ENCODE measurements at places on chromosomes 5 and 9.

DNA sequence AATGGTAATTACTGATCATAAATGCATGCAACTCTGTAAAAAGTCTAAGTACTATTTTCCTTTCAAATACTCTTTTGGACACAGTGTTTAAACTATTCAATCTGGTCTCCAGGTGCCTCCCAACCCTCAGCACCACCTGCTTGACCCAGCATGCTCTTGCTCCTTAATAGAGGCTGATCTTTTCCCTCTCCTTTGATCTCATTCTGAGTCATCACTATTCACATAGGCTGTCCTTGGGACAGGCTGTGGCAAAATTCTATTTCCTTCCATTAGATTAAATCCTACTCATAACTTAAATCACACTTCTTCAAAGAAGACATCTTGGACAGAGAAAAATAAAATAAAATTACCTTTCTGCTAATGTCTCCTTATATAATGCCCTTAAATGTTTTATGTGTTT, 199.4 kb upstream of the ST8SIA4 start:
- DNase-seq: peak; percentile 20

DNA sequence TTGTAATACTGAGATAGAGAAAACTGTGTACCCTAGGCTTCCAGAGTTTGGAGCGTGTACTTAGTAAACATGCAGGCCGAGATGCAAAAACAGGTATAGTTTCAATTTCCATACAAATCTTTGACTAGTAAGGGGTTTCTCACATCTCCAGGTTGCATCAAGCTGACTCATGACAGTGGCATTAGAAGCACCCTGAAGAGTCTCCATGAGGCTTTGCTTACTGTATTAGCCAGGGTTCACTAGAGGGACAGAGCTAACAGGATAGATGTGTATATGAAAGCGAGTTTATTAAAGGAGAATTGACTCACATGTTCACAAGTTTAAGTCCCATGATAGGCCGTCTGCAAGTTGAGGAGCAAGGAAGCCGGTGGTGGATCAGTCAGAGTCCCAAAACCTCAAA, 275.3 kb upstream of the CDH6 start:
- peak; percentile 95 for DNase-seq

GRCh38 chr5:73950912-73951430, 325.0 kb downstream of the ARHGEF28 start:
- DNase-seq: no peak

- DNase-seq: peak; percentile 81
Measured at GRCh38 chr5:145681686-145682085, 153.5 kb downstream of the PRELID2 start.

DNA sequence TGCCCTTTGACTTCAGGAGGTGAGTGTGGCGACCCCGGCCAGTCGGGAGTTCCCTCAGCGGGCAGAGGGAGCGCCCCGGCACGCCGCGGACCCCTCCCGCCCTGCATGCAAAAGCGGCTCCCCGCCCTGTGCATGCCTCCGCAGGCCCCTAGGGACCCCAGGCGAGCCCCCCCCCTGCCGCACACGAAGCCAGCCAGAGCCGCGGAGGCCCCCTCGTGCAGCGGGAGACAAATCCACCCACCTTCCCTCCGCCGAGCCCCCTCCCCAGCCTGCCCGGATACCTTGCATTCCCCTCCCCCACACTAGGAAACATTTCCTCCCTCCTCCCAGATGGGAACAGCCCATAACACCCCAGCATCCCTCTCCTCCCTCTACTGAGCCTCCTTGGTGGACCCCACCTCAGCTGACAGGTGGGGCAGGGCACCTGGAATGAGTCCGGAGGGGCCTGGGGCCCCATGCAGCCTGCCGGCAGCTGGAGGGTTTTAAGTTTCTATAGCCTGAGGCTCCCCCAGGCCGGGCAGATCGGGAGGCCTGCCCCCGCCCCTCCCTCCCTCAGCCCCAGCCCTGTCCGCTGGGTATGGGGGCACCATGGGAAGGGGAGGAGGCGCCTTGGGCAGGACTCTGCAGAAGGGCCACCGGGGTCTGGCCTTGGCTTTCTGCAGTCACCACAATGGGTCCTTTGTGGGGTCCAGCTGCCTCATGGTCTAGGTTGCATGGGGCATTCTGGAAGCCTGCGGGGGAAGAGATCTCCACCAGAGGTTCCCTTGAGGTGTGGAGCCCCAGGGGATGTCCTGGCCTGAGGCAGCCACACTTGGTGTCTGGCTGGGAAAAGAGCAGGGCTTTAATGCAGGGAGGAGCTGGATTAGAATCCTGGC, 601 bp downstream of the ERGIC1 start:
- DNase-seq: no peak

DNA sequence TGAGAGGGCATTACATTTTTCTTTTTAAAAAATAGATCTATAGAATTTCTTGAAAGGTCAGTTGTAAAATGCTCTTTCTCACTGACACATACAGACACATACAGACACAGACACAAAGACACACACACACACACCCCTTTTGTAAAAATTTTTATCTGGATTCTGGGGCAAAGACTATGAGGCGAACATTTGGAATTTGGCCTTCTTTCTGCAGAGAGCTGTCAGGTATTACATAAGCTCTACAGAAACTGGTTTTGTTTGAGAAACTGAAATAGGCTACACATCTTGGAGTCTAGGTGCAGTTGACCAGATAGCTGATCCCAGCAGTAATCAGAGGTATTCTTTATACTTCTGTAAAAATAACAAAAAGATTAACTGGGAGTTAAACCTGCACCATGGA, 315.9 kb upstream of the RPS23 start:
- peak; percentile 36 for DNase-seq

- DNase-seq: peak; percentile 10
Measured at GRCh38 chr5:137361280-137361679, 137.8 kb downstream of the SPOCK1 start.

GRCh38 chr5:176529741-176530141, 7.5 kb downstream of the RNF44 start:
- DNase-seq: no peak

DNA sequence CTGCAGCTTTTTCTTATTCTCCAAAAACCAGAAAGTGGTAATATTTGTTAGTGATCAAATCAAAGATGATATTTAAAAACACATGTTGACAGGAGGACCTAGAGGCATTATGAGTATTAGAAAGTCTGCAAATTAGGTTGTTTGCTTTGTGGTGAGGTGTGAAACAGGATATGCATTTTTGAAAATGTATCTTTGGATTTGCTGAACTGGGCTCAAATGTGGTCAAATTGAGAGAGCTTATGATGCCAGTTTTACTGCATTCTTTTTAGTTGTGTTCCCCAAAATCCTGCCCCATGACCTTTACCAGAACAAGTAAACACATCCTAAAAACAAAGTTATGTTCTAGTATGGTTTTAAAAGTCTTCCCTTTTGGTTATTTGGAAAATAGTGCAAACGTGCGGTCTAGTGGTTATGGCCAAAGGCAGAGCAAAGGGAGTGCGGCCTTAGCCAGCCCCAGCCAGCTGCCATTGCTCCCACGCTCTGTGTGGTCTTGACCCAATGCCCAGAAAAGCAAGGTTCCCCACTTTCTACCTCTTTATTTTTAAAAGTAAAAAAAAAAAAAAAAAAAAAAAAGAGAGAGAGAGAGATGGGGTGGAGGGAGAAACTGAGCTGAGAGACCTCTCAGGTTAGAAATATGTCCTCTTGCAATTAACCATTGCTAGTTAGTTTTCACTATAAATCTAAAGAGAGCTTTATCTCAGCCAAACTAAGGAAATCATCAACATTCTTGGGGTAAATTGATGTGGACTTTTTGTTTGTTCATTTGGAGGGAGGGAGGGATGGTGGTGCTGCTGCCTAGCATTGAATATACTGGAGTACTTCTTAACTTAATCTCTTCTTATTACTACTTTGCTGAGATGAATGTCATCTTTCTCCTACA, 176.6 kb downstream of the ARHGAP26 start:
- DNase-seq: no peak

- peak; percentile 57 for DNase-seq
Measured at GRCh38 chr5:93583768-93584595, 960 bp downstream of the NR2F1 start.

DNA sequence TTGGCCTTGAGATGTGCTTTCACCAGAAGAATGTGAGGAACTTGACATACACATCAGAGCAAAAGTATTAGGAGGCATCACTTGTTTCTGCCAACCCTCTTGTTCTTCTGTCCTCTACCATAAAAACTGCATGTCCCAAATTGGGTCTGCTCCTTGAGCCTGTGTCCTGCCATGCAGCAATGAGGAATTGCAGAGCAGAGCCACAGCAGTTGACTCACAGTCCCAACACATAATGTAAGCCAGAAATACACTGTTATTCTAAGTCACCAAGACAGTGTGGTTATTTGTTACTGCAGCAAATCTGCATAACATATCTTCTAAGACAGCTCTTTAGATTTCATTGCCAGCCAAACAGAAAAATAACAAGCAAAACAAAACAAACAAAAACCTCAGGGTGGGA, 598.2 kb downstream of the PRELID2 start:
- DNase-seq: no peak

- peak; percentile 63 for DNase-seq
Measured at GRCh38 chr9:95264954-95265615, 52.4 kb downstream of the FANCC start.

- peak; percentile 96 for DNase-seq
Measured at GRCh38 chr5:128538250-128539037, 399 bp upstream of the FBN2 start.

DNA sequence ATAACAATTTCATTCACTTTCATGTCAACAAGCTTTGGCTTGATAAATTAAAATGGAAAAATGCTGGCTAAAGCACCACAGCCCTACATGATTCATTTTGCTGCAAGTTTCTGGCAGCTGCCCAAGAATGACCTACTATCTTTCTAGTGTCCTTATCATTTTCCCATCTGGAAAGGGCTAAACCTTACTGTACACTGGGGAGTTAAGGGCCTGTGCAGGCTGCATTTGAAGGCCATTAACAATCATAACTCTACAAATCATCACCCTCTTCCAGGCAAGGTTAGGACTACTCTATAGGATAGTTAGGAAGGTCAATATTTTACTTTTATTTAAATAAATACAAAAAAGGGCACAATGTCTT, 579.7 kb upstream of the ZNF608 start:
- peak; percentile 89 for DNase-seq

DNA sequence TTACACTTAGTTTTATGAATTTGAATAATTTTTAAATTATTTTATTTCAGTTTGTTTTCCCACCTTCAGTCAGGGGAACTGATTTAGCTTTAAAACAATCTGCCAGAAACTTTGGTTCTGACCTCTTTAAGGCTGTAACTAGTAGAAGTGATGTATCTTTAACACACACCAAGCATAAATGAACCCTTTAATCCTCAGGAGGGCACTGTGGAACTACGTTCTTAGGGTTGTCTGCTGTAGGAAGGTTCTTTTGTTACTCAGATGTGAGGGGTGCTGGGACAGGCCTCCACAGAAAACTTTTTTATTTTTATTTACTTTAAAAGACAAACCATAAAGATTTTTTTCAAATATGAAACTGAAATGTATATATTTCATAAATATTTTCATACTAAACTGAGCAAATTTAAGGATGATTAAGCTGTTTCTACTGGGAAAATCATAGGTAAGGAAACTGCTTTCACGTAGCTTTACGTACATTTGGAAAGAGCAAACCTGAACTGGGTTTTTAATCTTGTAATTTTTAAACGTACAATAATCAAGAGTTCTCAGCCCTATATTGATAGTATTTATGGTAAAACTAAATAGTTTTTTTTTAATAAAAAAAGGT, 5.3 kb downstream of the KLF4 start:
- peak; percentile 80 for DNase-seq

DNA sequence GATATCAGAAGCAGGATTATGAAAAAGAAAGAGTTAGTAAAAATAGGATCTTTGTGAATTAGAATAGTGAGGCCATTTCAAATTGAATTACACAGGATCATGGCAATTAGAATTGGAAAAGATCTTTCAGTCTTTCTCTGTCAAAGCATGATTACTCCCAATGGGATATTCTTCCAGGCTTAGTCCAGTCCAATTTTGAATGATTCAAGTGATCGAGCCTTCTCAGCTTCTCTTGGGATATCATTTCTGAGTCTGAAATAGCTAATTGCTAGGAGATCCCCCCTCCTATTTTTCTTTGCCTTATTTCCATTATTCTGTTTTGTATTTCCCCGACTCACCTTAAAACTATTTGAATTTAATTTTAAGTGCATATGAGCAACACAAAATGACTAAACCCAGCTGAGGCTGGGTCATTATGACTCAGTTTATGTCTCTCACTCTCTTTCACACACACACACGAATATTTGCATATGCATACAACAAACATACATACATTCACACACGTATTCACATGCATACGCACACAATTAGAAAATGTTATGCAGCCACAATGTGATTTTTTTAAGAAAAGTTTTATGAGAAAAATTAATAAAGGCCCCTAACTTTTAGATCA, 34.8 kb upstream of the EFNA5 start:
- DNase-seq: peak; percentile 47

DNA sequence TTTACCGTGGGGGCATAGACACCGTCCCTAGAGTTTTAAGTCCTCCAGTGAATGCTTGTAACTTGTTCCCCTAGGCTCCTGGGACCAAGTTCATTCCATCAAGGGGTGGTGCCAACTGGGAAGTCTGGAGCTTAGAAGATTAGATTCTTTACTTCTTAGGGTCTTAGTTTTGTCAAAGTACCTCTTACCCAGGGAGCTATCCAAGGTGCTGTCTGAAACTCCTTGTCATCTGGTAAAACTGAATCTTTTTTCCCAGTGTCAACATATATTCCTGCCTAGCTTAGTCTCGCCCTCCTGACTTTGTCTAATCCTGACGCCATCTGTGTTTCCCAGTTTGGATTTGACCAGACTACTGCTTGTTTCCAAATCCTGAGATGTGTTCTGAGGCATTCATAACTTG, 41.6 kb downstream of the MAMDC2 start:
- peak; percentile 45 for DNase-seq

GRCh38 chr5:113061846-113062780, 85.5 kb downstream of the DCP2 start:
- peak; percentile 84 for DNase-seq

DNA sequence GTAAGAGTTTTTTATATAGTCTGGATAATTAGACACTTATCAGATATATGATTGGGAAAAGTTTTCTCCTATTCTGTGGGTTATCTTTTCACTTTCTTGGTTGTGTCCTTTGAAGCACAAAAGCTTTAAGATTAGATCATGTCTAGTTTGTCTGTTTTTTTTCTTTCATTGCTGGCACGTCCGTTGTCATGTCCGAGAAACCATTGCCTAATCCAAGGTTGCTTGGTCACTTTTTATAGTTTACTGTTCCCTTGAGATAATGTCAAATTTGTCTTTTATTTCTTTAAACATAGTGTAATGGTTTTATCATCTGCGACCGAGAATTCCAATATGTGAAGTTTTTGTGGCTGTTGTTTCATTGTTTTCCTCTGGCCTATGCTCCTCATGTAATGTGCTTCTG, 28.8 kb downstream of the GARNL3 start:
- no peak for DNase-seq

All from iris pigment epithelial cell (primary cell).